H9 (cell line): ENCODE measurements at places on chromosomes 13 and 19.

DNA sequence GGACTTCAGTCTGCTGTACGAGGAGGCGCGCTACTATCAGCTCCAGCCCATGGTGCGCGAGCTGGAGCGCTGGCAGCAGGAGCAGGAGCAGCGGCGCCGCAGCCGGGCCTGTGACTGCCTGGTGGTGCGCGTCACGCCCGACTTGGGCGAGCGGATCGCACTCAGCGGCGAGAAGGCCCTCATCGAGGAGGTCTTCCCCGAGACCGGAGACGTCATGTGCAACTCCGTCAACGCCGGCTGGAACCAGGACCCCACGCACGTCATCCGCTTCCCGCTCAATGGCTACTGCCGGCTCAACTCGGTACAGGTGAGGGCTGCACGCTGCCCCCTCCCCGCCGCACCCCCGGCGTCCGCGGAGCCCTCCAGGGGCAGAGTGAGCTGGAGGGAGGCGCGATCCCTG is 14.6 kb downstream of the KCTD15 start:
- no peak for DNase-seq

- no peak for DNase-seq
Observed at GRCh38 chr13:60150538-60150937, 13.2 kb downstream of the DIAPH3 start.

DNA sequence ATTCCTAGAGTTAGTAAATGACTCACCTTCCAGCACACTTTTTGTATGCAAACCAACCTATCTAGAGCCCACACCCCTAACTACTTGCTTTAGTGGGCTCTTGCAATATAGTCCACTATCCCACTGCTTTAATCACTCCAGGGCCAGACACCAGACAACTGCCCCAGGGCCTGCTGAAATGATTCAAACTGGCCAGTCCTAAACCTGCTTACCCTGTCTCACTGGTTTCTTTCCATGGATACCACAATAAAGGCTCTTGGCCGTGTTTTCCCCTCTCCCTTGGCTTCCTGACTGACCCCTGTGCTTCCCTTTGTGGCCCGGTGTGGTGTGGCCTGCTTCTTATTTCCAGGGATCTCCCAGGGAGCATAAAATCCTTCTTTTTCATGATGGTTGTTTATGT is 14.6 kb downstream of the HS6ST3 start:
- DNase-seq: no peak

DNA sequence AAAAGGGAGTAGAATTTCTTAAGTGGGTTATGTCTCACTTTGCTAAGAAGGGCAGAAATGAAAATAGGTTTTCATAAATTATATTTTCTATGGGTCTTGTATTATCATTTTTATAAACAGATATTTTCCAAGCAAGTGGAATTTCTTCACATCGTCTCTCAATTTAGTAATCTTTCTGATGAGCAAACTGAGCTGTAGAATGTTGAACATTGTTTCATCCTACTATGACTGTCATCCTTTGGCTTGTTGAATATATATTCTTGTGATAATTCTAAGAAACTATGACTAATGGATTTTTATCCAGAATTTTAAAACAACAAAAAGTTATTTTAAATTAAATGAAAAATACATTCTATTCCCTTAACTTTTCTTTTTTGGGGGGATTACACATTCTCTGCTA is 313.8 kb downstream of the ENOX1 start:
- no peak for DNase-seq

DNA sequence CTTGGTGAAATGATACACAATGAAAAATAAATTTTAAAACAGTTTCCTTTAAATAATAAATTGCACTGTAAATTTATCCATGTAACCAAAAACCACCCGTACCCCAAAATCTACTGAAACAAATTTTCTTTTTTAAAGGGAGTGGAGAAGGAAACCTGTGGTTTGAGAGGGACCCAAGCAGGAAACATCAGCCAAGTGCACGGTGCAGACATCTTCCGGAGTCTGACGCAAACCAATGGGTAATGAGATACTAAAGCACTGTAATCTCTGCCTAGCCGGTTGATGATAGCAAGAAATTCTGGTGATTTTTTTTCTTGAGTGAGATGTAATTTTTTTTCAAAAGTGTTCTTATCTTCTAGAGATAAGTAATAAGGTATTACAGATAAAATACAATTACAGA is 115.4 kb downstream of the ABCC4 start:
- DNase-seq: no peak

GRCh38 chr13:25846222-25846984 is 205.4 kb downstream of the SHISA2 start:
- DNase-seq: no peak

DNA sequence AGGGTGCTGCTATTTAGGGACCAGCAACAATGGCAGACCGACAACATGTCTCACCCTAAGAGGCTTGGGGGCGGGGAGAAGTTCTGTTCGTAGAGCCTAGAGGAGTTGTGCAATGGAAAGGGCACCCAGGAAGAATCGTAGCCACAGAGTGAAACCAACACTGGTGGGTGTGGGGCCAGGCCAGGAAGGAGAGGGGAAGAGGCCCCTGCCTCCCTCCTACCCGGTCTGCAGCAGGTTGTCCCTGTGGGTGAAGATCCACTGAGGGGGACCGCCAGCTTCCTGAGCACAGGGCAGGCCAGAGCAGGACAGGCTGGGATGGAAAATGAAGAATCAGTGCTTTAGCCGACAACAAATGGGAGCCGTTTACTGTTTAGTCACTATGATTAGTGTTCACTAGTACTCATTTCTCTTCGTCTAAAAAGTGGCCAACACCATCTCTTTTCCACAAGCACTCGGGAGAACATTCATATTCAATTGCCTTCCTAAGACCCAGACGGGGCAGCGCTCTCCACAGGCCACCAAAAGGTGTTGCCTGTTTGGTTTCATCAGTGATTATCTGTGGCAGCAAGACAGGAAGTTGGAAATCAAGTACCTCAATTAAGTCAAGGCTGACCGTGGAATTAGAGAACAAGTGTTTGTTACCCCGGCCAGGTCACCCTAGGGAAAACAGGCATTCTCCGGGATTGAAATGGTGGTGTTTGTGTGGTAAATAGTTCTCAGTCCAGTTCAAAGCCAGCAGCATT is 1.1 kb upstream of the ATP11A start:
- DNase-seq: peak; percentile 44

DNA sequence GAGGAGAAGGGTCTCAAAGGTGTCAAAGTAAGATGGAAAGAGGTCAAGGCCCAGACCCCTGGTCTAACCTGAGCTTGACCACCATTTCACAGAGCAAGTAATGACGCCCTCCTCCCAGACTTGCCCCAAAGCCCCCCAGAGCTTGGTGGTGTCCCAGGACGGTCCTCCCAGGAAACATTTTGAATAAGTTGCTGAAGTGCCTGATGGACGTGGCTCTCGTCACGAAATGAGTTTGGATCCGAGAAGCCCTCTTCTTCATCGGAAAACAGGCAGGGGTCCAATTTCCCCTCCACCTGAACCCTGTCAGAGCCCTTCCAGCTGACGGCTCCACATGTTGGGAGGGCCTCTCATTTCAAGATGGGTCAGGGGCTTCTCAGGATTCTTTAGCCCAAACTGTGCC is 54.5 kb upstream of the TPM4 start:
- peak; percentile 9 for DNase-seq

DNA sequence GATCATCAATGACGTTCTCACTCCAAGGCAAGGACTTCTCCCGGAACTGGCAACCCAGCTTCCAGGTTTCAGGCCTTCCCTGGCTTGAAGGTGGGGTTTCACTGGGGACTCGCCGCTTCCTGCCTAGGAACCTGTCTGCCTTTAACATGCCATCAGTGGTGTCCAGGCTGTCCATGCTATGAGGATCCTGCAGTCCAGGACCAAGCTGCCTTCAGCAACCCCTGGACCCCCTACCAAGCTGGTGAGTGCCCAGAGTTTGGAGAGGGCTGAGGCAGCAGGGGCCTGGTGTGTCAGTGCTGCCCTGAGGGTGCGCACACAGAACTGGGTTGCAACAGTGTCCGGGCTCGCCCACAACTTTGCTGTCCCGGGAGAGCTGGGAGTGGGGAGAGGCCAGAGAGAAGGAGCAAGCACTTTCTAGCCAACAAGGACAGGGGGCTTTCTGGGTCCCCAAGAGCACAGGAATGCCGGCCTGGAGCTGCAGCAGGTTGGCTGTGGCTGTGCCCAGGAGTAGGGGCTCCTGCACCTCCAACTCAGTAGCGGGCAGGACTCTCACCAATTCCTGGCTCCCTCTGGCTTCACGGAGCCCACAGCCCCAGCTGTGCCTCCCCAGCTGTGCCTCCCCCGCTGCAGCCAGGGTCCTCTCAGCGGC is 1563.2 kb upstream of the MIR17HG start:
- no peak for DNase-seq

GRCh38 chr13:48731957-48732569 is 78.3 kb downstream of the CYSLTR2 start:
- peak; percentile 74 for DNase-seq

DNA sequence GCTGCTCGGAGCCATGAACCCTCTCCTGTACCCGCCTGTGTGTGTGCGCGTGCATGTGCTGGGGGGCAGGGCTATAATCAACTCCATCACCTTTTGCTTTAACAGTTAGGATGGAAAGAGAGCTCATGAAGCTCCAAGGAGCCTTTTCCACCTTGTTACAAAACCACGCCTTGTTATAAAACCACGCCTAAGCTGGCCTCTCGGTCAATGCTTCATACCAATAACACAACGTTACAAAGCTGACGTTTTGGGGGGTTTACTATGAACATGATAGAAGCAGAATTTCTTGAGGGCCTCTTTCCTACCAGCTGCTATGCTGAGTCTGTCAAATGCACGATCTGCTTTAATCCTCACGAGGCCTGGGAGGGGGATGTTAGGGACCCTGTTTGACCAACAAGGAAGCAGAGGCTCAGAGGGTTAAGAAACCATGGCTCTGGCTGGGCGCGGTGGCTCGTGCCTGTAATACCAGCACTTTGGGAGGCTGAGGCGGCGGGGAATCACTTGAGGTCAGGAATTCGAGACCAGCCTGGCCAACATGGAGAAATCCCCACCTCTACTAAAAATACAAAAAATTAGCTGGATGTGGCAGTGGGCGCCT is 11.9 kb downstream of the CAPS start:
- no peak for DNase-seq

DNA sequence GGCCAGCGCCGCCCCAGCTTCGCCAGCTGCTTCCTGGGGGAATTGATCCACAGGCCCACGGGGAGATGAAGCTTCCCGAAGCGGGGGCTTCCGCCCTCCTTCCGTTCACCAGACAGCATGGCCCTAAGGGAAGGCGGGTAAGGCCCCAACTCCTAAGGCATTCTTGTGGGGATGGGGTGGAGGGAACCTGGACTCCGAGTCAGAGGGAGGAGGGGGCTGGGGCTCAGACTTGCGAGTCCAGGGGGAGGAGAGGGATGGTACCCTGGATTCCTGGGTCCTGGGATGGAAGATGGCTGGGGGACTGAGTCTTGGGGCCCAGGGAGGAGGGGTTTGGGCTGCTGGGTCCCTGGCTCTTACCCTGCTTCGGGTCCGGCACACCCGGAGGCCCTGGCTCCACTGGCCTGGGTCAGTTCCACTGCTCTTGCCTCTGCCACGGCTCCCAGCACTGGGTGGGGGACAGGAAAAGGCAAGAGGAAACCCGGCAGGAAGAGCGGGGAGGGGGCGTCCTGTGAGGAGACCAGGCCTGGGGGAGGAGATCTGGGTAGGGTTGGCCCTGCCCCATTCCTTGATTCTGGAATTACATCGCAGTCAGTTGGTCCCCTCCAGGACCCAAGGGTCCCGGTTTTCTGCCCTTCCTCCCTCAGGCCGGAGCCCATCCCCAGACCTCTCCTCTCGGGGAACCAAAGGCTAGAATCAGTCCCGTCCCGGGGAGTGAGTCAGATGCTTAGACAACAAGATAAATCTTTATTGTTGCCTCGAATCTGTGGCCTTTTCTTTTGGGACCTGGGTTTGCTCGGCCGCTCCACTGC is at the start of gene RASIP1:
Gene RASIP1 (minus strand): TSS at position 447 of the 809 bp plus-strand sequence. CDS start 328 bp downstream, at position 119.
- DNase-seq: no peak

DNA sequence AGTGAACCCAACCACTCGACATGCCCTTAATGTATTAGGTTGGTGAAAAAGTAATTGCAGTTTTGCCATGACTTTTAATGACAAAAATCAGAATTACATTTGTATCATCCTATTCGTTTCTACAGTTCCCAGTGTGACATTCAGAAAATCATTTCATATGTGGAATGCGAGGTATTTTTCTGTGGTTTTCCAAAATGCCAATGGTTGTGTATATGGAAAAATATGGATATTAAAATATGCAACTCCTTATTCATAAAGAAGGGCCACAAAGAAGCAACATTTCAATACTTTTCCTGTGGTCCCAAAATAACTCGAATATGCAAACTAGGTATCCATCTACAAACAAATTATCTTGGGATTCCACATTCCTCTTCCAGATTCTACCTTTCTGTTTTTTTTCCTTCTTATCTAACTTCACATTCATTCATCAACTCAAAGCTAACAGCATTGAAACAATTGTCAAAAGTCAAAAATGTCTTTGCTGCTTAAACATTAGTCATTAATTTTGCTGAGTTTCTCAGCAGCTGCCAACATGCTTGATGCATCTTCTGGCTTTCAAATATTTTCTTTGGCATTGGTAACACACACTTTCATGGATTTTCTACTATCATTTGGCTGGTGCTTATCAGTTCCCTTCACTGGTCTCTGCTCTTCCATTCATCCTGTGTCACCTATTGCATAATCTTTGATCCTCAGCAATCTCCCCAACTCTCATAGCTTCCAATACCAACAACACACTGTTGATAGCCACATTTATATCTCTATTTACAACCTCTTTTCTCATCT is 1445.4 kb downstream of the EFNB2 start:
- no peak for DNase-seq

DNA sequence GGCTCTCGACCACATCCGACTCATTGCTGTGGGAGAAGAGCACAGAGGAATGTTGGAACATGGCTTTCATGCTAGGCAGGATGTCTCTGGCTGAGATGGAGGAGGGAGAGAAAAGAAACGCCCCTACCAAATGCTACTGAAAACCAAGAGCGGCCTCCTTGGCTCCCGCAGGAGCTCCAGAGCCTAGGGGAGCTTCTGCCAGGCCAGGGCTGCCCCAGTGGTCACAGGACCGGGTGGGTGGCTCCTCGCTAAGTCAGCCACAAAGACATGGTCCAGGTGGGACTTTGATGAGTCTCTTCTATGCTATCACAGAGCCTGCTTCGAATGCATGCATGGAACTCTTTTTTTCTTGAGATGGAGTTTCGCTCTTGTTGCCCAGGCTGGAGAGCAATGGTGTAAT is 6.7 kb downstream of the LONP1 start:
- DNase-seq: no peak

DNA sequence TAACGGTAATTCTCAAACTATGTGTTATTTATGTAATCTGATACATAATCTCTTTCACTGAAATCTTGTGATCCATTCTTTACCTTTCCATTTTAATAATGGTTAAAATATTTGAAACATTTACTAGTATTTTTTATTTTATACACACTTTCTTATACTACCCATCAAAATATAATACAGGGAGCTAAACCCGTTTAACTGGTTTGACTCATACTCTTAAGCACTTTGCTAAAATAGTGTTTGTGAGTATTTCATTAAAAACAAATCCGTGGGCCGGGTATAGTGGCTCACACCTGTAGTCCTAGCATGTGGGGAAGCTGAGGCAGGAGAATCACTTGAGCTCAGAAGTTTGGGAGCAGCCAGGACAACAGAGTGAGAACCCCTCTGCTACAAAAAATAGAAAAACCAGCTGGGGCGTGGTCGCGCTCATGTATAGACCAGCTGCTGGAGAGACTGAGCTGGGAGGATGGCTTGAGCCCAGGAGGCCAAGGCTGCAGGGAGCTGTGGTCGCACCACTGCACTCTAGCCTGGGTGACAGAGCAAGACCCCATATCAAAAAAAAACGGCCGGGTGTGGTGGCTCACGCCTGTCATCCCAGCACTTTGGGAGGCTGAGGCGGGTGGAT is 43.8 kb upstream of the DCUN1D2 start:
- DNase-seq: peak; percentile 11
